T-helper 22 cell (primary cell): ENCODE measurements at places on chromosomes 3 and 15.

DNA sequence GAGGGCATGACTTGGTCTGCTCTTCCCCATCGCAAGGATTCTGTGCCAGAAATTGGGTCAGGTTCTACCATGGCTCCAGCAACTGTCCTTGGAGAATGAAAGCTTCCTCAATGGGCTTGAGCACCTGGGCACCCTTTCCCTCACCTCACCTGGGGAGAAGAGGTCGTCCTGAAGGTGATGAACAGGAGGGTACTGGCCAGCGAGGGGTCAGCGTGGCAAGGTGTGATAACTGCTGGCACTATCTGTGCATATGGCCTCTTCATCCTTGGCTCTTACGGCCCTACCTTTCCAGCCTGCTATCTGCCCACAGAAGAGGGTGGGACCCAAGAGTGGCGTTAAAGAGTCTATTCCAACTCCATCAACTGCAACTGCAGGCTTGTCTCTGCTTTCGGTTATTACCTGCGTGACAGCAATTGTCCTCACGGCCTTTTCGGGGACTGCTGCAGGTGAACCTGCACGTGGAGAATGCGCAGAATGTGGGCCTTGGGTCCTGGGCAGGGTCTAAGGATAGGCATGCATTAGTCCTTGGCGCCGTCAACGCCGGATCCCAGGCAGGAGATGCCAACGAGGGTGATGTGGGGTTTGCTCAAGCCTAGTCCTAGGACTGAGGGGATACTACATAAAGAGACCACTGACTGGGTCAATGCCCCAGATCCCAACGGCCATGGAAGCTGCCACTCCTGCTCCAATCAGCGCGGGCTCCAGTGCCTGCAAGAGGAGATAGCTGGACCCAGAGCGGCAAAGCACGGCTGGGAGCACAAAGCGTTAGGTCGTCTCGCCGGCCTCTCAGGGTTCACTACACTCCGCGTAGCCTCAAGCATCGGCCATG is 625 bp upstream of the RBM15B start:
- DNase-seq = no peak

GRCh38 chr3:183123891-183124290 is 24.6 kb upstream of the MCCC1 start:
- DNase-seq = no peak

DNA sequence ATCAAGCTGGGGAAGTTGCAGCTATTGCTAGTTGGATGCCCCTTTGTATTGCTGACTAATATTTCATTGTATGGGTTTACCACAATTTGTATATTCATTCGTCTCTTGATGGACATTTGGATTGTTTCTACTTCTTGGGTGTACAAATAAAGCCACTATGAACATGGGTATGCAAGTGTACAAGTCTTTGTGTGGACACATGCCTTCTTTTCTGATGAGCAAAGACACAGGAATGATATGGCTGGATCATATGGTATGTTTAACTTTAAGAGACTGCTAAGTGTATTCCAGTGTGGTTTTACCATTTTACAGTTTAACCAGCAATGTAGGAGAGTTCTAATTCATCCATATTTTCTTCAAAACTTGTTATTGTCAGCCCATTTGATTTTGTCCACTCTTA is 32.2 kb downstream of the NECTIN3 start:
- DNase-seq = no peak

DNA sequence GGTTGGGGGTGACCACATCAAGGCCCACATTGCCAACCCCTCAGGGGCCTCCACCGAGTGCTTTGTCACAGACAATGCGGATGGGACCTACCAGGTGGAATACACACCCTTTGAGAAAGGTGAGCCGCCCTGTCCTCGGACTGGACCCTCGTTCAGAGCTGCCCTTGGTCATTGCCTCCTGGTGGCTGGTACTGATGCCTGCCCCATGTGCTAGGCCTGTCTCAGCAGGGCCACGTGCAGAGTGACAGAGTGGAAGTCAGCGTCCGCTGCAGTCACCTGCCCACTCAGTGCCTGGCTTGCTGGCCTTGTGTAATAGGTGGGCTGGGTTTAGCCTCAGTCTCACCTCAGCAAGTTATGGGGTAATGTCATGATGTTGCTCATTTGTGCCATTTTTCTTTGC is 86.4 kb downstream of the DNASE1L3 start:
- DNase-seq = no peak
